ENCODE measurements at places on chromosomes 1 and 21.

GRCh38 chr1:47179988-47180563, 9.8 kb downstream of the PDZK1IP1 start:
- DNase-seq, result no peak

DNA sequence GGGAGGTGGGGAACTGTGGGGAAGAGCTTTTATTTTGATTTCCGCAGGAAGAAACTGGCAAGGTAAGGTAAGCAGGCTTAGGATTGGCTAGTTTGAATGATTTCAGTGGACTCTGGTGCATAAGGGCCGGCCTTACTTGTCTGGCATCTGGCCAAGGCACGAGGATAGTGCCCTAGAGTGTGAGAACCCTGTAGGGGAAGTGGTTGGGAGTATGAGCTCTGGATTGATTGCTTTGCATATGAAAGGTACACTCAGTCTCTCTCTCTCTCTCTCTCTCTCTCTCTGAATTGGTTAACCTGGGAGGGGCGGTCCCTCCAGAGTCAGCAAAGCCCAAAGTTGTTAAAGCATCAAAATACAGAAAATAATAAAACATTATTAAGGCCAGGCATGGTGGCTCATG, 463.0 kb downstream of the SIPA1L2 start:
- DNase-seq, result no peak

DNA sequence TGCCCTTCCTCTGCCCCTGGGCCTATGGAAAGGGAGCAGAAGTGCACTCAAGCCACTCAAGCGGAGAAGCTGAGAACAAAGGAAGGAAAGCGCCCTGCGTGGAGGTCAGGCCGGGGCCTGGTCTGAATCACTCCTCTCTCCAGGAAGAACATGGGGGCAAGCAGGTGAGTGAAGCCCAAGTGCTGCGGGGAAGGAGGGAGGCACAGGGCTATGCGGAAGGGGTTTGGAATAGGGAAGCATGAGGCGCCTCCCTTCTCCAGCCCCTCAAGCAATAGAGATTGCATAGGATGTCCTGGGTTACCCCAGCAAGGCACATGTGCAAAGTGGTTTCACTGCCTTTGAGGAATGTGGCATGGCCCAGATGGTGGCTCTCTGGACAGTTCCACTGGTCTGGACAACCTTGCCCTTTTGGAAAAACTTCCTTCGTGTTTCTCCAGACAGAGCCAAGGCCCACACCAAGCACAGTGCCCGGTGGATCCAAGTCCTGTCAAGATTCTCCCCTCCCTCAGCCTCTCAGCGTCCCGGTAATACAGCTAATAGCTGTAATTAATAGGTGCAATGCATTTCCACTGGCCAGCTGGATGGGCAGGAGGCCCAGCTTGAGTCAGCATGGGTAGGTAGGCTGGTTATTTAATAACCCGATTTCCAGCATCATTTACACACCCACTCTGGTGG, 13.7 kb downstream of the BLACAT1 start:
- no peak for DNase-seq

DNA sequence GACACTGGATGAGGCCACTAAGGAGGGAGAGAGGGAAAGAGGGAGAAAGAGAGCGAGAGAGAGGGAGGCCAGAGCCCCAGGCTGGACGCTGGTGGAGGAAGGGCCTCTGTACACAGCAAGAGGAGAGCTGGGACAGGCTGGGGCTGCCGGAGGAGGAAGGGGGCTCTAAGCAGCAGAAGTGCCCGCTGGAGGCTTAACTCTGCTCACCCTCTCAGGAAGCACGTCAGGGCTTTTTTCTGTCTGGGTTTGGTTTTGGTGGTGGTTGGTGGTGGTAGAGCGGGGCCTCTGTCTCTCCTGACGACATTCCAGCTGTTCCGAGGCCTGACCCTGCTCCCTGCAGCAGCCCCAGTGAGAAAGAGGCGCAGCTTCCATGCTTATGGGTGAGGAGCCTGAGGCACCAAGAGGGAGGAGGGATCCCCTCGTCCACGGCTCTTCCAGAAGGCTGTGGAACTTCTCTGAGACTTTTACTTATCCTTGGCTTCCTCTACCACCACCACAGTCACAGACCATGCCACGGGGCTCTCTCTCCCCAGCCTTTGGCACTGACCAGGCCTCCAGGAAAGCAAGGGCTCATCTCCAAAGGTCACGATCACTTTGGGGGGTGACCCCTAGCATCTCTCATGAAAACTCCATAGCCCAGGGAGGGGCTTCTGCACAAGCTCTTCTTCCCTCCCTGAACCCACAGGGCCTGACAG, 136.4 kb upstream of the VAMP3 start:
- no peak for DNase-seq

DNA sequence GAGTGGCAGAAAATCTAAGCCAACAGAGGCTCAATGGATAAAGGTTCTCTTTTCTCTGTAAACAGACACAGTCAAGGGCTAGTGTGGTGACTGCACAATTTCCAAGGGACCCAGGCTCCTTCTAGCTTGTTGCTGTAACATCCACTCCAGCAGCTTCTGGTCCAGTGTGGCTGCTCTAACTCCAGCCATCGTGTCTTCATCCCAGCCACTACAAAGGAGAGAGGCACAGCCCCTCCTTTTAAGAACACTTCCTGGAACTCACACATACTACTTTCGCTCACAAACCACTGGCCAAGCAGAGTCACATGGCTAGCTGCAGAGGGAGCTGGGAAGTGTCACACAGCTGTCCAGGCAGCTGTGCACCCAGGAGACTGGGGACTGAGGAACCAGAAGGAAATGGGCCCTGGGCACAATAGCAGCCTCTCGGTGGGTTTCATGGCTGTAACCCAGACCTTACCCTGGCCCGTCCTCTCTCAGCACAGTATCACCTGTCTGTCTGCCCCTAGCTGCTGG, 188.6 kb upstream of the VAMP3 start:
- no peak for DNase-seq

DNA sequence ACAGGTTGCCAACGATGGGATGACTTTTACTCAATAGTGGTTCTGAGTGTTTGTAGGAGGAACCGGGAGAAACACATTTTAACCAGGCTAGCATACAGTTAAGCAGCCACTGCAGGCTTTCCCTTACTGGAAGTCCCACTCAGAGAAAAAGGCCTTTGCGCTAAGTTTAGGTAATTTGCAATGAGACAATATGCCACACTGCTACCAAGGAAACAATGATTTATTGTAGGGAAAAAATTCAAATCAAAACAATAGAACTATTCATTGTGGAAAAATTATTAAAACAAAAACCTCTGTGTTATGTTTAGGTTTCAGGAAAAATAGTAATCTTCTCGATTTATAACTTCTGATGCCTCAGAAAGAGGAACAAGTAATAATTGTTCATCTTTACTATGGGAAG, 51.4 kb upstream of the CR2 start:
- DNase-seq, result no peak

DNA sequence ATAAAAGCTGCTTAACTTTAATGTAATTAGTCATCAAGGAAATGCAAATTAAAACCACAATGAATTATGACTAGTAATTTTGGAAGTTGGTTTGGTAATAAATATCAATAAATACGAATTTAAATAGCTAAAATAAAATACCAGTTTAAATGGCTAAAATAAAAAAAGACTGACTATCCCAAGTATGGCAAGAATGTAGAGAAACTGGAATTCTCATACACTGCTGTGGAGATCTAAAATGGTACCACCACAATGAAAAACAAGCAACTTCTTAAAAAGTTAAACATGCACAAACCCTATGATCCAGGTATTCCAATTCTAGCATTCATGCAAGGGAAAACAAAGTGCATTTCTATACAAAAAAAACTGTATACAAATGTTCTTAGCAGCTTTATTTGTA, 382.6 kb upstream of the NR5A2 start:
- no peak for DNase-seq

- DNase-seq, result no peak
Observed at GRCh38 chr21:34648739-34649297, 20.0 kb upstream of the CLIC6 start.

GRCh38 chr1:243620096-243620495, 229.9 kb downstream of the AKT3 start:
- DNase-seq, result no peak

DNA sequence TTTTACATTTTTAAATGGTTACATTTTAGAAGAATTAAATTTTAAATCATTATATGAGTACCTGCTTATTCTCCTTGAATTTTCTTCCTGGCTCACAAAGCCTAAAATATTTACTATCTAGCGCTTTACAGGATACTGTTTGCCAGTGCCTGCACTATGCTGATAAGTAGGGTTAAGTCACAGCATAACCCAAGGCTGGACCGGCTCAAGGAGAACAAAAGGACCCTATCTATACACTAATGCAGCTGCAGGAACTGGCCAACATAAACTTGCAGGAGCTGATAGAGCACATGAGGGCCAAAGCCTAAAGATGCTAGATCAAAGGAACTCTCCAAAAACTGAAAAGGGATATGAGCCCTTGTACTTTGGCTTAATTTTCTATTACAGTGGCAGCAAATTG, 1086.9 kb upstream of the TMPRSS15 start:
- DNase-seq, result no peak

DNA sequence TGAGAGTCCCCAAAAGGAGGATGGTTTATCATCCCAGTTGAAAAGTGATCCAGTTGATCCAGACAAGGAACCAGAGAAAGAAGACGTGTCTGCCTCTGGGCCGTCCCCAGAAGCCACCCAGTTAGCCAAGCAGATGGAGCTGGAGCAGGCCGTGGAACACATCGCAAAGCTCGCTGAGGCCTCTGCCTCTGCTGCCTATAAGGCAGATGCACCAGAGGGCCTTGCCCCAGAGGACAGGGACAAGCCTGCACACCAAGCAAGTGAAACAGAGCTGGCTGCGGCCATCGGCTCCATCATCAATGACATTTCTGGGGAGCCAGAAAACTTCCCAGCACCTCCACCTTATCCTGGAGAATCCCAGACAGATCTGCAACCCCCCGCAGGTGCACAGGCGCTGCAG, 43.3 kb downstream of the ZBTB17 start:
- no peak for DNase-seq

GRCh38 chr1:207755846-207756693, 4.2 kb downstream of the CD46 start:
- no peak for DNase-seq

GRCh38 chr1:18640228-18641004, 9.8 kb downstream of the PAX7 start:
- no peak for DNase-seq

- no peak for DNase-seq
Observed at GRCh38 chr1:2540816-2541492, 10.9 kb upstream of the HES5 start.

DNA sequence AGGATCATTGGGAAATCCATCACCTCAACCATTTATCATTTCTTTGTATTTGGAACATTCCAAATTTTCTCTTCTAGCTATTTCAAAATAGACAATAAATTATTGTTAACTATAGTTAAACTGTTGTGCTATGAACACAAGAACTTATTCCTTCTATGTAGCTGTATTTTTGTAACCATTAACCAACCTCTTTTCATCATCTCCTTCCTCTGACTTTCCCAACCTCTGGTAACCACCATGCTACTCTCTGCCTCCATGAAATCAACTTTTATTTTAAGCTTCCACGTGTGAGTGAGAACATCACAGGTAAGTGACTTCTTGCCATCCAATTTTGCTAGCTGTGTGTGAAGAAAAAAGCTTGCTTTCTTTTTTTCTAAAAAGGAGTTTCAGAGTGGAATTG, 418 bp downstream of the IFI44L start:
- DNase-seq, result no peak

GRCh38 chr1:63866084-63866483, 92.3 kb downstream of the ROR1 start:
- no peak for DNase-seq

GRCh38 chr1:245036102-245036501, 118.7 kb upstream of the KIF26B start:
- no peak for DNase-seq

- no peak for DNase-seq
Observed at GRCh38 chr1:35726450-35727433, 8.1 kb upstream of the C1orf216 start.

GRCh38 chr1:20069874-20070273, at the start of gene PLA2G5:
Gene PLA2G5 (plus strand): TSS chr1:20070194. CDS start chr1:20084831, 14,637 bp downstream.
- no peak for DNase-seq

GRCh38 chr1:18731591-18732235, 101.1 kb downstream of the PAX7 start:
- no peak for DNase-seq

DNA sequence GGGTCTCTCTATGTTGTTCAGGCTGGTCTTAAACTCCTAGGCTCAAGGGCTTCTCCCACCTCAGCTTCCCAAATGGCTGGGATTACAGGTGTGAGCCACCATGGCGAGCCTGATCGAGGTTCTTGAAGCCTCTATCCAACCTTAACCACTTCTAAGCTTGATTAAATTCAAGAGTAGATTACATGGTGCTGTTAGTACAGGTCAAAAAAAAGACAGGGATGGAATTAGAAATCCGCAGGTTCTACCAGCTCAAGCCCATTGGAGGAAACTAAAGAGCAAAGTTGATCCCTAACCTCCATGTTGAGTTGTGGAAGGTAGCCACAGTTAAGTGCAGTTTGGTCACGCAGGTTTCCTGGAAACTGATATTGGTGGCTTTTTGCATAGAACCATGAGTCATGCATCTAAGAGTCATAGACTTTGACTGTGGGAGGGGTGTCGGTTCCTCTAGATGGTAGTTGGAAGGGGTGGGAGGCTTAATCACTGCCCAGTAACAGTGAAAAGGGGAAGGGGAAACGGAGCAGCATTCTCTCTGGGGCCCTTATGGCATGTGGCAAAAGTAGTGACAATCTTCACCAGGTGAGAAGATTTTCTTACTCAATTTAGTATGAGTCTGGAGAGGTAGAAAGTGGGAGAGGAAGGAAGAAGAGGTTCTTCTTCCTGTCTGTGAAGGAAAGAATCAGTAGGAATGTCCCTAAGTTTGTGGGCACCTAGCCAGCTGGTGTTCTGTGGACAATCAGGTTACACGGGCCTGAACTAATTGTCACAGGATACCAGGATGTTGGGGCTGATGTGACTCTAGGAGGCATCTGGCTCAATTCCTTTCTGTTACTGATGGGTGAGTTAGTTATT, 7.0 kb downstream of the CD53 start:
- no peak for DNase-seq

- no peak for DNase-seq
Observed at GRCh38 chr1:36183309-36183856, 27.4 kb downstream of the MAP7D1 start.
